Fibroblast of mammary gland (primary cell): ENCODE measurements at places on chromosomes 5 and 9.

DNA sequence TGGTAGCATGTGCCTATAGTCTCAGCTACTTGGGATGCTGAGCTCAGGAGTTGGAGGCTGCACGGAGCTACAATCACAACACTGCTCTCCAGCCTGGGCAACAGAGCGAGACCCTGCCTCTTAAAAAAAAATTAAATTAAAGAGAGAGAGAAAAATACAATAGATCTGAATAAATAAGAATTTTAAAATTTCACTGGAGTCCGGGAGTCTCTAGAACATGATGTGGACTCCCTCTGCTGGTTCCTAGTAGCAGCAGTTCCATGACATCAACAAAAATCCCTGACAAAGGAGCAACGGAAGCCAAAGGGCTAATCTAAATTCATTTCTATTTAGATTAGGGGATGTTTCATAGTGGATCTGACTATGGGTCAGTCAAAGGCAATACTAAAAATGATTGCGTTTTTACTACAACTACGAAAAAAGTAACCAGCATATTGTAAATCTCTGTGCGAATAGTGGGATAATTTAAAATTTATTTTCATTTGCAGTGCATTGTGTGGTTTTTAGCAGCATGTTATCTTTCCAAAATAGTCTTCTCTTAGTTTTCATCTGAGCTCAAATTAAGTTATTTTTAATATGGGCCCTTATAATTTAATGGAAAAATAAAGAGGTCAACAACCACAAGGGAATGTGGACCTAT is 6.7 kb downstream of the INIP start:
- DNase-seq = peak; percentile 54

DNA sequence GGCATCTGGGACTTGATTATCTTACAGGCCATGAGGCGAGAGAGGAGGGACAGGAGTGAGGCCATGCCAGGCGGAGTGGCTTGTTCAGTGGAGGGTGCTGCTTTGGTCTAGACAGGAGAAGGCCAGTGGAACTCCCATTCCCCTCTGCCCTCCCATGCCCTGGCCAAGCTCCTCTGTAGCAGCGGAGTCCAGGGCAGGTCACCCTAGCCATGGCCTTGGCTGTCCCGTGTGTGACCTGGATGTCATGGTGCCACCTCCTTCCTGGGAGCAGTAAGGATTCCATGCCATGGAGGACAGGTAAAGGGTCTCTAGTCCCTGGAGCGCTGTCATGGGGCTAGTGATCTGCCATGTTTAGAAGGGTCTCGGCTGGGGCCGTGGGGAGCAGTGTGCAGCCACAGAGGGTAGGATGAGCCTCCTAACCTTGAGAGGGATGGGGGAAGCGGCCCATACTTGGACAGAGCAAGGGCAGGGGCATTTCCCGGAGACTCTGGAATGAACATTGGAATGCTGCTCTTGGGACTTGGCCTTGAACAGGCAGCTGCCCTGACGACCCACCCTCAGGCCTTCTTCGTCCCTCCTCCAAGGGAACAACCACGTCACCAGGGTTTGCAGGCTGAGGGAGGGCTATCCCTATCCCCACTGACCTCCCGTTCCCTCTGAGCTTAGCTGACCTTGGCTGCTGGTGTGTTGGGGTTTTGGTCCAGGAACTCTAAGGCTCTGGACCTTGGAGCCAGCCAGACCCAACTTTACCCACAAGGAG is 100.4 kb downstream of the DAB2IP start:
- DNase-seq = no peak

GRCh38 chr9:73348471-73348870 is 196.8 kb downstream of the ANXA1 start:
- DNase-seq = peak; percentile 18

DNA sequence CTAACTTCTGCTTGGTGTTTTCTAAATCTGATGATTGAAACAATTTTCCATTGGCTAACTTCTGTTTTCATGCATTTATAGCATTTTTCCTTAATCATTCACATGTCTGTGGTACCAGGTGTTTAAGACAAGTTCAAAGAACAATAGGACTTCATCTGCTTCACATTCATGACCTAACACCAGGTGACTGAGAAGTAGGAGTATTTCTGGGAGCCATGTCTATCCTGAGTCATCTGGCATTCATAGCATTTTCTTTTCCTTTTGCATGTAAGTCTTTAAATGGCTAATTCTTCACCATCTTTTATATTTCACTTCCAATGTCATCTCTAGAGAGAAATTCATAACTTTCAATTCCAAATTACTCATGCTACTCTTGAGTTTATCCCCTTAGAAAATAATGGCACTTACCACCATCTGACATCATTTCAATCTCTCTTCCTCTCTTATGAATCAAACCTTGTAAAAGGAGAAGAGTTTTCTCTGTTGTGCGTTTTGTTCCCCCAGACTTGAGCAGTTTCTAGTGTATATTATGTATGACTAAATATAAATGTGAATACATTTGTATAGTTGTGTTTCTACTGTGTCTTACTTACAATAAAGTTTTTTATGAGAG is 1196.1 kb upstream of the CDH9 start:
- DNase-seq = no peak

DNA sequence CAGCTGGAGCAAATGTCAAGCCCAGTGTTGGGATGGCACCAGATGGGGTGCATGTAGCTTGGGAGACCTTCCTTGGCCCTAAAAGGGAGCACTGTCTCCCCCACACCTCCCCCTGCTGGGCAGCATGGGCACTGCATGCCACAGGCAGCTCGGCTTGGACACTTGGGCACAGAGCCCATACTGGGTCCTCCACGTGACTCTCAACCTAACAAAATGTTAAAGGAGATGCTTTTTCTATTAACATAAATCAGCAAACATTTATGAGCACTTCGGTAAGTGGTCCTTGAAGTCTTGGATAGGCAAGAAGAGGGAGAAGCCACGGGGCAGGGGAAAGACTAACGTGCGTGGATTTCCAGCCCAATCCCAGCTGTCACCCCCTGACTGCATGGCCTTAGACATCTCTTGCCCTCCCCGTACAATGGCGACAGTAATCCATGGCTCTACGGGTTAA is 23.9 kb upstream of the MAPK9 start:
- peak; percentile 64 for DNase-seq

- peak; percentile 83 for DNase-seq
These were observed 106.6 kb upstream of the TBCA start for GRCh38 chr5:77882670-77883257.

DNA sequence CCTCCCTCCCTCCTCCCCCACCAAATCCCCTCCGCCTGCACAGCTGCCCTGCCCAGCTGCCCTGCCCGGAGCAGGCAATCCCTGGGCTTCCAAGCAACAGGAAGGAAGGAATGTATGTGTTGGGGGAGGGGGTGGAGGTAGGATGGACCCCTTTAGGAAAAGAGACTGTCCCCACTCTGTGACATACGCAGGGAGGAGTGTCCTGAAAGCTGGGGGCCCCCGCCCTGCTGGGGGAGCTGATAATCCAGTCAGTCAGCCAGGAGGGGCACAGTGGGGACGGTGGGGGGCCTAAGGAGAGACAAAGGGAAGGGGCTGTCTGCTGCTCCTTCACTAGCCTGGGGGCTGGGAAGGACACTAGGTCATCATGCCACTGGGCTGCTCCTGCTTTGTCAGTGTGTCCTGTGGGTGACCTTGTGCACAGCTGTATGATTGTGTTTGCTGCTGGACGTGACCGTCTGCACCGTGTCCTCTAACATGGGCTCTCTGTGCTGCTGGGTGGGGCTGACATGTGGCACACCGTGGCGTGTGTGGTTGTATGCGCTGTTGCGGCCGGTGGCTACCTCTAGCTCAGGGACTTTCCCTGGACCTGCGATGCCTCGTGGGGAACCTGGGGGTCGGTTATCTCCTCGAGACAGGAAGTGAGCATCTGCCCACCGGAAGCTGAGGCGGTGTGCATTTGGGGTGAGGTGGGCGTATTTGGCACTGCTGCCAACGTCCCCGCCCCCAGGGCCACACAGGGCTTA is 3.0 kb downstream of the N4BP3 start:
- no peak for DNase-seq

- DNase-seq = no peak
These were observed 50.1 kb downstream of the FAM78A start for GRCh38 chr9:131226226-131226625.

DNA sequence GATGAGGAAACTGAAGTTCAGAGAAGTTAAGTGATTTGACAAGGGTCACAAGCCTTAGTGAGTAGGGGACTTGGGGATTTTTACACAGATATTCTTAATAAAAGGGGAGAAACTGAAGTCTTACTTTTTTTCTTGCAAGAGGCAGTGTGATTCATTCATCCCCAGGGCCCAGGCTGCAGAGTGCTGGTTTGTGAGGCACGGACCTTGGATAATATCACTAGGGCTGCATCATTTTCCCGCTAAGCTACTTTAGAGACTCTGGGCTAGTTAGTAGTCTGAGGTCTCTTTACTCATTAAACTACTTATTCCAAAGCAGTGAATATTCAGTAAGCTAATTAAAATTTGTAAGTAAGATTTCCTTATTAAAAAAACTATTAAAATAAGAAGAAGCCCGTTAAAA is 195.0 kb downstream of the PBX3 start:
- DNase-seq = peak; percentile 58

DNA sequence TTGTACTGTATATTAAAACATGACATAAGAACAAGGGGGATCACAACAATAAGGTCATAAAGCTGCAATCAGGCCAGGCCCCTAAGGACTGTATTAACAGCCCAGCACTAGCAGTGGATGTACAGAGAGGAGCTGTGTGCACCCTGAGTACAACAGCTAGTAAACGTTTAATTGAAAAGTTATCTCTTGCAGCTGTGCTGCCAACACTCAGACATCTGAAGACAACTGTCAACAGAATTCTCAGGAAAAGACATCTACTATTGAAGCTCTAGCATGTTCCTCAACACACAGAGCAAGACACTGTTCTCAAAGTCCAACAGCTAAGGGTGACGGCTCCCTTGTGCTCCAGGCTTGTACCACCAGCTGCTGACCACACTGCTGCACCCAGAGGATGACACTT is 199.6 kb downstream of the DCP2 start:
- DNase-seq = no peak

- no peak for DNase-seq
These were observed 594.7 kb upstream of the CCNG1 start for GRCh38 chr5:162842727-162843126.

- DNase-seq = no peak
These were observed 16.6 kb downstream of the ENC1 start for GRCh38 chr5:74623748-74624408.

- peak; percentile 4 for DNase-seq
These were observed 413.8 kb upstream of the CD180 start for GRCh38 chr5:67610186-67610912.

GRCh38 chr9:21395778-21396717 is 10.8 kb upstream of the IFNA2 start:
- no peak for DNase-seq

- DNase-seq = peak; percentile 84
These were observed 29.1 kb downstream of the JADE2 start for GRCh38 chr5:134554319-134555222.

- DNase-seq = peak; percentile 97
These were observed 25.9 kb upstream of the ANKRD55 start for GRCh38 chr5:56259002-56259511.

DNA sequence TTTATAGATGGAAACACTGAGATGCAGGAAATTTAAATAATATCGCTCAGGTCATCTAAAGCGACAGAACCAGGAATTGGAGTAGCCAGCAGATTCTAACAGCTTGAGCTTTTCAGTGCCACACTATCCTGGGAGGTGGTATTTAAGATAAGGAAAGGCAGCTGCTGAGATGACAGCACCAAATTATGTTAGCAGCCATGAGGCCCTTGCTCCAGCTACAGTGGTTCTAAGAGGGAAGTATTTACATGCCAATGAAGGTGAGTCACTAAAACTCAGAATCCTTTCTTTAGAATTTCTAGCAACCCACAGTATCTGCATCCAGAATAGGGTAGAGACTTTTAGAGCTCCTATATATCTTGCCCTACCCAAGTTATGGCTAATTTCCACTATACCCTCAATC is 127.0 kb upstream of the VLDLR start:
- DNase-seq = peak; percentile 52

DNA sequence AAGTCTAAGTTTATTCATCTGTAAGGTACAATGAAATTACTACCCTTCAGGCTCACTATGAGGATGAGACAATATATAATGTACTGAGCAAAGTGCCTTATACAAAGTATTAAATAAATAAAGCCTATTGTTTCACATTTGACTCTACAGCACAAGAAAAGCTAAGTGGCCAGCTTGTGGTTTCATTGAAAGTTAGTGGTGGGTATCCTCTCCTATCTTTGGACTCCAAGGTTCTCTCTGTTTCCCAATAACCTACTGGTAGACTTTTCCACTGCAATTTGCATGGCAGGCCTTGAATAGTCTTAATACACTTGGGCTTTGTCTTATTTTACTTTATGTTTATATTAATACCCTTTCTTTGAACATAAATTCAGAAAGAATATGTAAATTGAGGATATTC is 262.7 kb downstream of the DEPDC1B start:
- DNase-seq = no peak

DNA sequence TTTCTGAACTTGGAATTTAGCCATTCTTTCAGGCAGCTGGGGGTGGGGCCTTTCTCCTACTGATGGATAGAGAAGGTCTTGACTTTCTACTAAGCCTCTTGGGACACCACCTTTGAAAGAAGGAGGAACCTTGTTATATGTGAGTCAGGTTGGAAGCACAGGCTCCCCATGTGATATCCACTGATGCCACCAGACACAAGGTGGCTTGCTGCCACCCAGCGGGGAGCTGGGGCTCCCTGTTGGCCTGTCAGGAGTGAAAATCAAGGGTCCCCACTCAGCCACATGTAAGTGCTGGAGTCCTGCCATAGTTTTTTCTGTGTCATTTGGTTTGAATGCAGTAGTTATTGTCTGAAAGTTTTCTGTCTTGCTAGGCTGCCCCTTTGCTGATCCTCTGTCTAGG is 252.4 kb upstream of the NFIL3 start:
- DNase-seq = no peak

- peak; percentile 54 for DNase-seq
These were observed 405.9 kb downstream of the TLE4 start for GRCh38 chr9:79977510-79978197.

- DNase-seq = no peak
These were observed 2309.8 kb upstream of the WWC1 start for GRCh38 chr5:165981671-165982070.

GRCh38 chr5:110549301-110549700 is 177.2 kb downstream of the TMEM232 start:
- peak; percentile 7 for DNase-seq

GRCh38 chr9:12737871-12738270 is 36.9 kb upstream of the LURAP1L start:
- DNase-seq = no peak

- DNase-seq = no peak
These were observed 139.6 kb downstream of the GABRB2 start for GRCh38 chr5:161406880-161407279.

DNA sequence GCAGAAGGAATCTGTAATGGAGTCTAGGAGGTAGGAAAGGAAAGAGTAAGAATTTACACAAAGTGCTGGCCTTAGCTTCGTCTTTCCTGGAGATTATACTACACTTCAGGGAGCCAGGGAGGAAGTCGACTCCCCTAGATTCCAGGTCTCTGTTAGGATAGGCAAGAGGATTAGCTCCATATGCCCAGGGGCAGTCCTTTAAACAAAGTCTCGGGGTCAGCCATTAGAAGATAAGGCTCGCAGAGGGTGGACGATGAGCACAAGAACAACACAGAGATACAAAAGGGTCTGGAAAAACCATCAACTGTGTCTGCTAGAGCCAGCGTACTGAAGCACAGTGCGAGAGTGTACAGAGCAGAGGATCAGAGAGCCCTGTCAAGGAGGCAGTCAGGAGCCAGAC is 344.7 kb upstream of the TNC start:
- DNase-seq = no peak
